Activated B cell treated with CpG ODN at 0.5 μM for 24 hours (primary cell): ENCODE measurements at places on chromosomes 7 and 10. TPM values are rescaled to one million over a fixed set of nuclear protein-coding genes. Genes with fewer than 3 reads are reported as not detected.

- no peak for DNase-seq
- no peak overlapping the region for H3K4me3 ChIP-seq
- H3K27ac ChIP-seq, result no peak overlapping the region
- no peaks in the 10 kb centered on the region for H3K27me3 ChIP-seq
- H3K4me1 ChIP-seq, result peaks cover 96% of the 10 kb centered on the region
- peaks cover 10% of the 10 kb centered on the region for H3K36me3 ChIP-seq
Measured at GRCh38 chr7:39967406-39968161, 17.5 kb downstream of the CDK13 start.

GRCh38 chr10:116888380-116889055 lies 39.2 kb downstream of the ENO4 start:
- peaks cover 9% of the 10 kb centered on the region for H3K27me3 ChIP-seq
- no peak overlapping the region for H3K4me3 ChIP-seq
- peaks cover 2% of the 10 kb centered on the region for H3K4me1 ChIP-seq
- no peaks in the 10 kb centered on the region for H3K36me3 ChIP-seq
- H3K27ac ChIP-seq, result no peak overlapping the region

DNA sequence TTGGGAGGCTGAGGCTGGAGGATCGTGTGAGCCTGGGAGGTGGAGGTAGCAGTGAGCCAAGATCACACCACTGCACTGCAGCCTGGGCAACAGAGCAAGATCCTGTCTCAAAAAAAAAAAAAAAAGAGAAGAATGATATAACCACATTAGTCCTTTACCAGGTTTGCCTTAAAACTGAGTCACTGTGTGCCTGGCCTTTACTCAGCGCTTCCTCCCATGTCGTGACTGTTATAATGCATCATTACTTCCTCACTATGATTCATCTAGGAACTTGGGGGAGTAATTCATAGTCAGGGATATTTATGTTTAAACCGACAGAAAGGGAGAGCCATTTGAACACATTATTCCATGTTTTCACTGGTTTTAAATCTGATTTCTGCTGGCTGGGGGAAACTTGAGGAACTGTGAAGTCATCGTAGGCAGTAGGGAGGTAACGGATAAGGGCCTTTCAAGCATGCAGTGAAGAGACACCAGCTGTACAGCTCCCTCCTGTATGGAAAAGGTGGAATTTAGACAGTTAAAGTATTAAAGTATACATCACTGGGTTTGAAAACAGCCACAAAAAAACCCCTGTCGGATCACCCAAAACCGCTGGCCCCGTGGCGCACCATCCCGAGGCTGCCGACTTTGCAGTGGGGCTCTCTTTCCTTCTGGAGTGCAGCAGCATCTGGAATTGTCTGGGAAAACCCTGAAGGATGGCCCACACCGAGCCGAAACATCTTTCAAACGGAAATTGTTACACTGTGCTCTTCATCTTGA lies 119.8 kb downstream of the NKX6-2 start:
- H3K27me3 ChIP-seq, result no peaks in the 10 kb centered on the region
- no peak overlapping the region for H3K4me3 ChIP-seq
- DNase-seq, result no peak
- H3K36me3 ChIP-seq, result peaks cover 26% of the 10 kb centered on the region
- peaks cover 4% of the 10 kb centered on the region for H3K4me1 ChIP-seq

DNA sequence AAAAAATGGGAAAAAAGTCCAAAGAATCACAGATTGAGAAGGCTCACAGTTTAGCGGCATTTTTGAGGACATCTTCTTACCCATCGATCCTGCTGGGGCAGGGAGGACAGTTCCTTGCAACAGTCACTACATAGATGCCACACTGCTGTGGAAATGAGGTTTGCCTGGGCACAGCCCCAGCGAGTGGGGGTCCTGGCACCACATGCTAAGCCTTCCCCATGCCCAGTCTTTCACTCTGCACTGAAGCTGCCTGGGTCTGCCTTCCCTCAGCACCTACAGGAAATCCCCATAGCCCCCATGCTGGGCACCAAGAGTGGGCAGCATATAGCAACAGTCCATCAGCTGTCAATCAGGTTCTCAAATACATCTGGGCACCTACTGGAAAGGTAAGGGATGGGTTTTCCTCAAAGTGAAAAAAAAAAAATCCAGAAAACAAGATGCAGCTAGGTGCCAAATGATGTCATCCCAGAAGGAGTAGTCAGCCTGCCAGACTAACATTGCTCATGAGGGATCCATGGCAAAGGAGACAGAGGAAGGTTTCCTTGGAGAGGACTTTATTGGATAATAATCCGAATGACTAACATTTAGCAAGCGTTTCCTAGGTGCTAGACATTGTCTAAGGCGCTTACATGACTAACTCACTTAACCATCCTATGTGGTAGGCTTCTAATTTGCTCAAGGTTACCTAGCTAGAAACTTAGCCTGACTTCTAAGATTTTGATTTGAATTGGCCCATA lies 125.7 kb upstream of the CXCL12 start:
- no peaks in the 10 kb centered on the region for H3K36me3 ChIP-seq
- no peak for DNase-seq
- H3K27me3 ChIP-seq, result no peaks in the 10 kb centered on the region
- no peaks in the 10 kb centered on the region for H3K4me1 ChIP-seq
- no peak overlapping the region for H3K27ac ChIP-seq

- no peaks in the 10 kb centered on the region for H3K27me3 ChIP-seq
- DNase-seq, result no peak
- no peaks in the 10 kb centered on the region for H3K4me1 ChIP-seq
- no peaks in the 10 kb centered on the region for H3K36me3 ChIP-seq
- H3K27ac ChIP-seq, result no peak overlapping the region
Measured at GRCh38 chr10:52066383-52066782, 247.7 kb upstream of the DKK1 start.

- DNase-seq, result no peak
- no peaks in the 10 kb centered on the region for H3K27me3 ChIP-seq
Measured at GRCh38 chr7:68524126-68524525, 1074.1 kb upstream of the AUTS2 start.

- H3K36me3 ChIP-seq, result peaks cover 14% of the 10 kb centered on the region
- peaks cover 67% of the 10 kb centered on the region for H3K4me1 ChIP-seq
- no peaks in the 10 kb centered on the region for H3K27me3 ChIP-seq
- no peak for DNase-seq
- H3K27ac ChIP-seq, result peak overlapping the region; percentile 99
Measured at GRCh38 chr10:88881922-88882645, 2.0 kb downstream of the STAMBPL1 start.

GRCh38 chr7:46383605-46384004 lies 462.5 kb upstream of the IGFBP3 start:
- H3K27ac ChIP-seq, result no peak overlapping the region
- no peaks in the 10 kb centered on the region for H3K4me1 ChIP-seq
- no peaks in the 10 kb centered on the region for H3K36me3 ChIP-seq

DNA sequence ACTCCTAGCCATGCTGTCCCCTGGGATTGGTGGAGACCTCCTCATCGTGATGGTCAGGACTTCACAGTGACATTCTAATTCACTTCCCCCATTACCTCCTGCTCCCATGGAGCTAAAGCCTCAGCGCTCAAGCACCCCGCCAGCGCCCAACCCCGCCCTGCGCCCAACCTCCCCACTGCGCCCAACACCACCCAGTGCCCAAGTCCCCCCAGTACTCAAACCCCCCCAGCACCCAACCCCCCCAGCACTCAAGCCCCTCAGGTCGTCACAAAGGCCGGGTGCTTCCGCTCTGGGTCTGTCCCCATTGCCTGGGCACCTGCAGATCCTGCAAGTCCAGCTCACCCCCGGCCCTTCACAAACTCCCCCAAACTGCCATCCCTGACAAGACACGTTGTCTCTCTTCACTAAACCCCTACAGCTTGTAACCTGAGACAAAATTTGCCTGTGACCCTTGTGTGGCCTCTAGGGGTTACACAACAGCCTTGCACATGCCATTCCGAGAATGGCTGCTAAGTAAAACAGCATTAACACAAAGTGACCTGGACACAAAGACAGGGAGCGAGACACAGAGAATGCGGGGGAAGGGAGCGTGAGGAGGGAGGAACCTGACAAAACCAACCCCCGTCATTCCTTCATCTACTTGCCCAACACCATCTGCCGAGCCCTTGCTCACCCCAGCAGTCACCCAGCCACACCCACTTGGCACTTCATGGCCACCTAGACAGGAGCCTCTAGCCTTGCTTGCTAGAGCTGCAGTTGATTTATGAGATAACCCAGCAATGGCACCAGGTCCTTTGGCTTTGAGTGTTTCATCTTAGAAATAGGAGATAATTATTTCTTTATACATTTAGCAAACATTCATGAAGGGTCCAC lies 107.8 kb downstream of the ADARB2 start:
- no peaks in the 10 kb centered on the region for H3K36me3 ChIP-seq
- H3K4me3 ChIP-seq, result no peak overlapping the region
- peaks cover 14% of the 10 kb centered on the region for H3K27me3 ChIP-seq
- DNase-seq, result no peak
- H3K27ac ChIP-seq, result no peak overlapping the region
- H3K4me1 ChIP-seq, result peaks cover 7% of the 10 kb centered on the region

- H3K36me3 ChIP-seq, result no peaks in the 10 kb centered on the region
- H3K4me1 ChIP-seq, result no peaks in the 10 kb centered on the region
- H3K4me3 ChIP-seq, result no peak overlapping the region
Measured at GRCh38 chr10:9060314-9060713, 1005.8 kb downstream of the GATA3 start.

DNA sequence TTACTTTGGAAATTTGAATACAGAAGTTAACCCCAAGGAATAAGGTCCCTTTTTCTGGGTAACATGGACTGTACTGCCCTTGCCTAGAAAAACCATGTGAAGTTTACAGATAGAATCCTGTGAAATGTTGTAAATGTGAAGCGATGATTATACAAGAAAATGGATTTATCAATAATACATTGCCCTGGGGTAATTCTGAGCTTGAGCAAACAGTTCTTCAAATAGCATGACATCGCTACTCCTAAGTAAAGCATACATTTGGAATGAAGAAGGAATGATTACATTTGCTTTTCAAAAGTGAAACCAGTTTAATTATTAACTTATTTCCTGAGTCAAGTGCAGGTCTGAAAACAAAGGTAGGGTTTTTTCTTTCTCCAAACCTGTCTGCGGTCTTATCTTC lies 43.3 kb upstream of the FZD8 start:
- H3K4me1 ChIP-seq, result no peaks in the 10 kb centered on the region
- no peak overlapping the region for H3K27ac ChIP-seq
- H3K4me3 ChIP-seq, result no peak overlapping the region

DNA sequence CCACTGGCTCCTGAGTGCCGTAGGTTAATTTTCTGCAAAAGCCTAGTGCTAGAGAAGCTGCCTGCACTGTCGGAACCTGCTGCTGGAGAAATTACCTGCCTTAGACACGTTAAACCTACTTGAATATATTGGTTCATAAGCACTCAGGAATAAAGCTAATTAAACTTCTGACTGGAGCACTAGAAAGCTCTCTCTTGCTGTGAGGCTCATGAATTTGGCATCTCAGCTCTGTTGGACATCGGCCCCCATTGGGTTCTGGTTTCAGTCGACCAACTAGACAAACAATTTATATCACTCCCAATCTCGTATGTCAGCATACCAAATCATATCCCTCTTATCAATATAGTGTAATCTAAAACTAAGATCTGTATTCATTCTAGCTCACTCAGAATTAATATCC lies 52.4 kb upstream of the SEMA3C start:
- H3K4me3 ChIP-seq, result no peak overlapping the region
- no peaks in the 10 kb centered on the region for H3K36me3 ChIP-seq
- no peak overlapping the region for H3K27ac ChIP-seq
- H3K4me1 ChIP-seq, result no peaks in the 10 kb centered on the region
- H3K27me3 ChIP-seq, result no peaks in the 10 kb centered on the region

GRCh38 chr10:70265032-70265689 lies 18.6 kb downstream of the NPFFR1 start:
- H3K36me3 ChIP-seq, result no peaks in the 10 kb centered on the region
- H3K27me3 ChIP-seq, result peaks cover 22% of the 10 kb centered on the region
- no peak for DNase-seq
- no peak overlapping the region for H3K27ac ChIP-seq

- peaks cover 14% of the 10 kb centered on the region for H3K27me3 ChIP-seq
- no peaks in the 10 kb centered on the region for H3K4me1 ChIP-seq
- H3K27ac ChIP-seq, result no peak overlapping the region
- DNase-seq, result no peak
- no peak overlapping the region for H3K4me3 ChIP-seq
Measured at GRCh38 chr7:153886506-153887441, 165.4 kb upstream of the DPP6 start.

- H3K27ac ChIP-seq, result no peak overlapping the region
- DNase-seq, result no peak
- H3K4me1 ChIP-seq, result no peaks in the 10 kb centered on the region
- no peak overlapping the region for H3K4me3 ChIP-seq
- H3K36me3 ChIP-seq, result no peaks in the 10 kb centered on the region
Measured at GRCh38 chr10:78462176-78462575, 428.5 kb downstream of the RPS24 start.

- peak; percentile 79 for DNase-seq
- H3K27me3 ChIP-seq, result no peaks in the 10 kb centered on the region
- H3K4me3 ChIP-seq, result peak overlapping the region; percentile 84
- peaks cover 28% of the 10 kb centered on the region for H3K4me1 ChIP-seq
Measured at GRCh38 chr7:99392659-99393354, 15.6 kb downstream of the PDAP1 start.

DNA sequence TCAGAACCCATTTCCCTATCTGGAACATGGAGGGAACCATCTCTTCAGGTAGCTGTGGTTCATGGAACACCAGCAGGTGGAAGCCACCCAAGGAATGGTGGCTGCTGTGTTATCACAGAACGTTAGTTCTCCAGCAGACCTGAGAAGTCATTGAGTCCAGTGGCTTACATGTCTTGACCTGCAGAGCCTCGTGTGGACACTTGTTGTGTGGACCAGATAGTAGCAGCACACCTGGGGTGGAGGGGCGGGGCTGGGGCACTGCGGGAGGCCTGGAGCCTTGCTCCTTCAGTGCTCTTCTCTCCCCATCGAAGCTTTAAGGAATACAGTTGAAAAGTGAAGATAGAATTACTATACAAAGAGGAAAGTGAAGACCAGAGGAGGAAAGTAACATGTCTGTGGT lies 42.4 kb downstream of the VWA2 start:
- peaks cover 4% of the 10 kb centered on the region for H3K27me3 ChIP-seq
- DNase-seq, result no peak
- H3K4me3 ChIP-seq, result no peak overlapping the region
- no peaks in the 10 kb centered on the region for H3K36me3 ChIP-seq
- H3K27ac ChIP-seq, result no peak overlapping the region
- no peaks in the 10 kb centered on the region for H3K4me1 ChIP-seq

GRCh38 chr7:107879400-107880035 lies 11.5 kb upstream of the DLD start:
- no peak overlapping the region for H3K4me3 ChIP-seq
- no peak overlapping the region for H3K27ac ChIP-seq

- no peaks in the 10 kb centered on the region for H3K36me3 ChIP-seq
- no peak overlapping the region for H3K27ac ChIP-seq
- DNase-seq, result no peak
- no peak overlapping the region for H3K4me3 ChIP-seq
- H3K4me1 ChIP-seq, result no peaks in the 10 kb centered on the region
Measured at GRCh38 chr10:44017483-44018145, 367.3 kb downstream of the CXCL12 start.

GRCh38 chr7:139431010-139431409 lies 52.5 kb downstream of the KLRG2 start:
- no peak overlapping the region for H3K27ac ChIP-seq
- no peak for DNase-seq
- H3K36me3 ChIP-seq, result peaks cover 29% of the 10 kb centered on the region
- no peaks in the 10 kb centered on the region for H3K27me3 ChIP-seq
- no peak overlapping the region for H3K4me3 ChIP-seq

The ANKRD30A gene
- not detected in 2 replicates for total RNA-seq

The PAX2 gene
- total RNA-seq, result not detected in 2 replicates

The HSPA12A gene
- total RNA-seq, result 4.0 and 5.1 TPM in 2 replicates

The NPTX2 gene
- 0.15 TPM in 1 of 2 replicates, not detected in the other for total RNA-seq

The CTAGE4 gene
- total RNA-seq, result not detected in 2 replicates

The BTAF1 gene
- total RNA-seq, result 63.4 and 74.7 TPM in 2 replicates

The TMEM273 gene
- total RNA-seq, result 6.7 and 8.5 TPM in 2 replicates

The ELFN1 gene
- not detected in 2 replicates for total RNA-seq
